ENCODE measurements at places on chromosomes 7 and 10. TPM values are rescaled to one million over a fixed set of nuclear protein-coding genes. Genes with fewer than 3 reads are reported as not detected.
A peak's percentile ranks its signal among the peaks of the same experiment; 100 is the strongest.

DNA sequence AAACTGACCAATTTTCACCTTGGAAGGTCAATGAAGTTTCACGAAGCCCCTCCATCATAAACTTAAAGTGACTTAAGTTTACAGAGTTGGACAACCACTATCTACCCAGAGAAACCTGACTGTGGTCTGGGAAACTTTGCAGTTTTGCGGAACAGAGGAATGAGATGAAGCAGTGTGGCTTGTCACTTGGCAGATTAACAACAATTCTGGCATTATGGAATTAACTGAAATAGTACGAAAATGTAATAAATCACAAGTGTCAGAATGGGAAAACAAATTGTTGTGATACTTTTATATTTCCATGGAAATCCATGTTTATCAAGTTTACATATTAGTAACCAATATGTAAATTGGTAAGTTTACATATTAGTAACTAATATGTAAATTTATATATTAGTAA is 4.9 kb downstream of the KMT2C start:
- no peaks in the 10 kb centered on the region for H3K36me3 ChIP-seq
- H3K4me3 ChIP-seq, result no peak overlapping the region
- DNase-seq, result no peak
- peaks cover 81% of the 10 kb centered on the region for H3K4me1 ChIP-seq
- H3K27me3 ChIP-seq, result no peaks in the 10 kb centered on the region

Gene SOSTDC1
- 5.9 TPM for total RNA-seq

Gene PHKG1
- not detected for total RNA-seq

DNA sequence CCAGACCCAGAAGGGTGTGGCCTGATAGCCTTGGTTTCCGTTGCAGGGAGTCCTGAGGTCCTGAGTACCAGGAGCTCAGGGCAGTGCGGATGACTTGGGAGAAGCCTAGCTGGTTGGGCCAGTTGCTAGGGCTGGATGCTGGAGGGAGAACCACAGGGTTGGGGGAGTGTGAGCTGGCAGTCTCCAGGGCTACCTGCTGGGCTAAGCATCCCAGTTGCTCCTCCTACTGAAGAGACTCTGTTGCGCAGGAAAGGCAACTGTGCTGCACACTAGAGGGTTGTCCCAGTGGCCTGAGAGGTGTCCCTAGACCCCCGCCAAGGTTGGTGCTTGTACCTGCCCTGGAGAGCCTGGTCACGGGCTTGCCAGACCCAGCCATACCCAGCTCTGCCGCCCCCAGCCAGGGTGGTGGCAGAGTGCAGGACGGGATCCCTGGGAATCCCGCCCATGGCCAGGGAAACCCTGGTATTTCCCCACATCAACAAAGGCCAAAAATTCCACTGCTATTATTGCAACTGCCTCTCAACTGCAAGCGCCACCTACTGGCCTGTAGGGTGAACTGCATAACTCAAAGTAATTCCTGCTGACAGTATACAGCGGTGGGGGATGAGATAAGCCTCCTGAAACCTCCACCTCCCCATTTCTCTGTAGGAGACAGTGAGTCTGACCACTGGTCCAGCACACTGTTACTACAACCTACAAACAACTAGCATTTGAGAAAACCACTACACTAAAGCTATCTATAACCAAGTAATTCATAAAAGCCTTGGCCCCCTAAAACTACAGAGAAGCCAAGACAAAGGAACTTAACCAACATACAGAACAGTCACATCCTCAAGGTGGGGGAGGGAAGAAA is 67.6 kb upstream of the DDC start:
- DNase-seq, result peak; percentile 56
- no peaks in the 10 kb centered on the region for H3K4me1 ChIP-seq
- no peak overlapping the region for H3K27ac ChIP-seq
- no peak overlapping the region for H3K4me3 ChIP-seq
- no peaks in the 10 kb centered on the region for H3K27me3 ChIP-seq

DNA sequence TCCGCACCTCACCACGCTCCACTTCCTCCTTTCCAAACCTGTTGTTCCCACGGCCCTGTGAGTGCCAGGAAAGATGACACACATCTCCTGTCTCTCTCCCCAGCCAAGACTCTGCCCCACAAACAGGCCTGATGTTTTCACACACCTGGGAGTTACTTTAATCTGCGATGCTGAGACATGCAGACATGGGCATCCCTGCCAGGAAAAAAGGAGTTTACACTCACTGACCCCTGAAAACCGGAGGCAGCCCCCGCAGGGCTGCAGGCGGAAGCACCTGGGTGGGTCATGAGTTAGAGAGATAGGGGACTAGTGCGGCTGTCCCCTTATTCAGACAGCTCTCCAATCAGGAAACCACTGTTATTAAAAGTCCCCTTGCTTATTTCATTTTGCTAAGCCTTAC is 106.4 kb upstream of the CARD11 start:
- no peak overlapping the region for H3K4me3 ChIP-seq
- no peaks in the 10 kb centered on the region for H3K4me1 ChIP-seq
- H3K27me3 ChIP-seq, result no peaks in the 10 kb centered on the region
- DNase-seq, result no peak

GRCh38 chr10:129761981-129762956 is 201.8 kb downstream of the EBF3 start:
- H3K36me3 ChIP-seq, result no peaks in the 10 kb centered on the region
- H3K27ac ChIP-seq, result no peak overlapping the region
- no peak overlapping the region for H3K4me3 ChIP-seq
- no peaks in the 10 kb centered on the region for H3K27me3 ChIP-seq
- DNase-seq, result peak; percentile 34
- H3K4me1 ChIP-seq, result peaks cover 11% of the 10 kb centered on the region

Data from vagina (tissue), 2 donors.